Germinal center (tissue), 1 donor: ENCODE measurements at places on chromosomes 7 and 10.

- DNase-seq = no peak
These were observed 110.1 kb downstream of the ACTR3B start for GRCh38 chr7:152869677-152870051.

DNA sequence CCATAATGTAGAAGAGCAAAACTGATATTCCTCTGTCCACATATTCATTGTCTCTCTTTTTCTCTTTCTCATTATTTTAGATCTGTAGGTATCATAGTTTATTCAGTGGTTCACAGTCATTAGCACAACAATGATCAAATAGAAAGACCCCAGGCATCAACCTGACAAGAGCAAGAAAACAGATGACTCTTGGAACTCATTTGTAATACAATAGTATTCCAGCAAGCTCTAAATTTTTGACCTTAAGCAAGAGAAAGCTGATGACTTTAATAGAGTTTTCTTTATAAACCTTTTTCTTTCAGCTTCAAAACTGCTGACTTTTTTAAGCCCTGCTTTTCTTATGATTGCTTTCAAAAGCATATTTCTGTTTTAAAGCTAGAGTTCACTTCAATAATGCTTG, 507.5 kb upstream of the SORCS1 start:
- DNase-seq = no peak

- DNase-seq = no peak
These were observed 213.6 kb downstream of the DOCK4 start for GRCh38 chr7:111992601-111993000.

GRCh38 chr7:131147604-131148003, 180.1 kb upstream of the MKLN1 start:
- DNase-seq = no peak

DNA sequence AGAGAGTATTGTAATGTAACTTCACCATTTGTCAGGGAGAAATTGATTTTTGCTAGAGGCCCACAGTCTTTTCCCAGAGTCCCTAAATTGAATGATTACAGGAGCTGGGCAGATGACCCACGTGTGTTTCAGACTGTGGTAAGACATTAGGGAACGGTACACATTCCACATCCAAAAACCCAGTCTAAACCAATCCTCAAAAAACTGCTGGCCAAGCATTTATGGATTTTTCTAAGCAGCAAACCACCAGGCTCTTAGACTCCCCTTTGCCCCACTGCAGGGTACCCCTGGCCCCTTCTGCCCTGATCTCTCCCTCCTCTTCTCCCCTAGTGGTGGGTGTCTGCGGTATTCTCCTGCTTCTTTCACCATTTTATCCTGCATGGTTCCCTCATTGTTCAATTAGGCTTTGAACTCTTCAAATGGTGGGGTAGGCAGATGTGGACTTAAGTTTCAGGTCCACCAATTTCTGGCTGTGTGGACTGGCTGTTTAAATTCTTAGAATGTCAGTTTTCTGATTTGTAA, 135.5 kb upstream of the SORCS3 start:
- DNase-seq = no peak

- no peak for DNase-seq
These were observed 61.9 kb downstream of the FOXL3 start for GRCh38 chr7:351681-352480.

- no peak for DNase-seq
These were observed 80.9 kb downstream of the SORBS1 start for GRCh38 chr10:95480102-95480900.

- no peak for DNase-seq
These were observed 47.1 kb upstream of the WASL start for GRCh38 chr7:123795917-123796316.

- DNase-seq = no peak
These were observed 2.2 kb downstream of the POLL start for GRCh38 chr10:101585841-101586240.

DNA sequence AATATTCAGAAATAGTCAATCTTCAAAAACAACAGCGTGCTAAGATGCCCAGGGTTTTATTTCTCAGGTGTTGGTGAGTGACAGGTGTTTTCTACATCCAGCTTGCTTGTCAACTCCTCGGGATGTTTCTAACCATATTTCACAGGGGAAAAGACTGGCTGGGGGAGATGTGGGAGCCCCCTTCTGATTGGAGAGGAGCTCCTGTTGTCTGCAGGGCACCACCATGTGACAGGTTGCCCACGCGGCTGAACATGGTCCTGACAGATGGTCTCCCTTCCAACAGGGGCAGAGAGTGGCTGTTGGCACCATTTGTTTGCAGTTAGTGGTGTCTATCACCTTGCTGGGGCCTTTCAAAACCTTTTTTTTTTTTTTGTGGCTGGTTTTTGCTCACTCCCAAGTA, 16.5 kb upstream of the GPR26 start:
- no peak for DNase-seq

GRCh38 chr10:51666456-51666855, 32.9 kb downstream of the CSTF2T start:
- DNase-seq = no peak

GRCh38 chr7:7201578-7202374, 19.4 kb downstream of the C1GALT1 start:
- DNase-seq = peak; percentile 68

GRCh38 chr7:157432541-157432956, 95.7 kb downstream of the DNAJB6 start:
- no peak for DNase-seq

GRCh38 chr10:30868611-30869010, 163.1 kb downstream of the ZNF438 start:
- DNase-seq = no peak

GRCh38 chr7:118179191-118179590, 4.8 kb upstream of the LSM8 start:
- DNase-seq = no peak

DNA sequence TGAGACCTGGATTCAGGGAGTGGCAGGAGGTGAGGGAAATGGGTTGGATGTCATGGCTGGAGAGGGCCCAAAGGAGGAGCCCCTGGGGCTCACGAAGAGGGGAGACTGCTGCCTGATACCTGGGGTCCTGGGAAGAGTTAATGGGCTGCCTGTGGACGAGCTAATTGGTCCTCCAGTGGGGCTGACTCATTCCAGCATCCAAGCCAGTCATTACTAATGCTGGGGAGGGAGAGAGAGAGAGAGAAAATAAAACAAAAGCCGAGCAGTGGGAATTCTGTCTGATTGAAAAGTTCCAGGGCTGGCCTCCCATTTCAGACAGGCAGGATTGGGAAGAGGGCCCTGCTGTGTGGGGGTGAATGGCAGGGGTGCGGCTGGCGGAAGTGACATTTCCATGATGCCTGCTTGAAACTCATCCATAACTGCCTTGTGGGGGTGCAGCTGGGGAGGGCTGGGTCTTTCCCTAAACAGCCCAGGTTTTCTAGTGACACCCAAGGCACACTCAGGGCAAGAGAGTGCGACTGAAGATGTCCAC, 297.8 kb downstream of the RPS24 start:
- no peak for DNase-seq

- no peak for DNase-seq
These were observed 132.3 kb downstream of the DPY19L1 start for GRCh38 chr7:34904987-34905386.

GRCh38 chr7:142999793-143000192, 27.1 kb downstream of the OR9A2 start:
- DNase-seq = no peak

- peak; percentile 12 for DNase-seq
These were observed 696 bp downstream of the MALSU1 start for GRCh38 chr7:23299770-23300300.

DNA sequence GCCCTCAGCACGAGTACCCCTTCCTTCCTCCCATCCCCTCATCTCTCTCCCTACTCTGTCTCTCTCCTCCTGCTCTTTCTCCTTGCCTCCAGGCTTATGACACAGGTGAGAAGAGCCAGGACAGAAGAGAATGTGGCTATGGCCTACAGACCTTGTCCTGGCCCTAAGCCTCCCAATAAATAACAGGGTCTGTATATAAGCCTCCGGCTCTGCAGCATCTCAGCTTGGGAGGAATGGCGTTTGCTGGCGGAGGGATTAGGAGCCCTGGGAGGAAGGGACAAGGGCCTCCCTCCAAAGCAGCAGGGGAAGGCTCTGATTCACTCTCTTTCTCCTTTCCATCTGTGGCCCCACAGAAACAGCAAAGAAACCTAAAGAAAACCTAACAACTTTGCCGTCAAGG, 45.8 kb downstream of the COL13A1 start:
- DNase-seq = no peak

GRCh38 chr10:57898231-57898630, 369.5 kb downstream of the IPMK start:
- no peak for DNase-seq

DNA sequence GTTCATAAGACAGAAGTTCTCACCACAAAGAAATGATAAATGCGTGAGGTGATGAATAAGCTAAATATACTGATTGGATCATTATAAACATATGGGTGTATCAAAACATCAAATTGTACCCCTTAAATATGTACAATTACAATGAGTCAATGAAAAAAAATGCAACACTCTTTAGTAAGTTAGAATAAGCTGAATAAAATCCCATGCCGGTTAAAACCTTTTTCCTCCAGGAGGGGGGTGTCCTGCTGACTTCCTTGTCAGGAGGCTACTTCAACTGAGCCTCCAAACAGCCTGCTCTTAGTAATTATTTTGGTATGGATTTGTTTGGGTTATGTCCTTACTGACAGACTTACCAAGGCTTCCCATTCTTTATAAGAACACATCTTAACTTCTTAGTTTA, 649.1 kb downstream of the INHBA start:
- DNase-seq = no peak

GRCh38 chr7:128734890-128735289, 4.3 kb upstream of the CALU start:
- DNase-seq = peak; percentile 14

GRCh38 chr10:131070856-131071255, 240.7 kb downstream of the TCERG1L start:
- no peak for DNase-seq

DNA sequence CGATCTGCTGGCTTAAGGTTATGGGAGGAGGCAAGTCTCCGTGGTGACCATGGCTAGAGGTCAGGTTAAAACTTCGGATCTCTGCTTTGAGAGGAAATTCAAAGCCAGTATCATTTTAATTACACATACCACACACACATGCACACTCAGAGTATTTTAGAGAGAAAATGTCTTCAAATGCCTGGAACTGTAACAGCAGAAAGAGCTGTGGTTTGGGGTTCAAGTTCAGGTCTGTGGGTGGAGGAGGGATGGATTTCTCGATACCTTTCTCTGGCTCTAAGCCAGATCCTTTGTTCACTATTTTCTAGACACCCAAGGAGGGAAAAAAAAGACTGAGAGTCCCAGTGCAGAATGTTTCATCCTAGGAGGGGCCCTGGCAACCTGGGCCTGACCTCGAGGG, 32.5 kb downstream of the ARL3 start:
- DNase-seq = no peak

- DNase-seq = no peak
These were observed 88.1 kb downstream of the SEMA3C start for GRCh38 chr7:80830584-80831285.

- DNase-seq = no peak
These were observed 21.5 kb downstream of the C10orf105 start for GRCh38 chr10:71697938-71698709.

- no peak for DNase-seq
These were observed 149.9 kb downstream of the CPED1 start for GRCh38 chr7:121138262-121138933.

DNA sequence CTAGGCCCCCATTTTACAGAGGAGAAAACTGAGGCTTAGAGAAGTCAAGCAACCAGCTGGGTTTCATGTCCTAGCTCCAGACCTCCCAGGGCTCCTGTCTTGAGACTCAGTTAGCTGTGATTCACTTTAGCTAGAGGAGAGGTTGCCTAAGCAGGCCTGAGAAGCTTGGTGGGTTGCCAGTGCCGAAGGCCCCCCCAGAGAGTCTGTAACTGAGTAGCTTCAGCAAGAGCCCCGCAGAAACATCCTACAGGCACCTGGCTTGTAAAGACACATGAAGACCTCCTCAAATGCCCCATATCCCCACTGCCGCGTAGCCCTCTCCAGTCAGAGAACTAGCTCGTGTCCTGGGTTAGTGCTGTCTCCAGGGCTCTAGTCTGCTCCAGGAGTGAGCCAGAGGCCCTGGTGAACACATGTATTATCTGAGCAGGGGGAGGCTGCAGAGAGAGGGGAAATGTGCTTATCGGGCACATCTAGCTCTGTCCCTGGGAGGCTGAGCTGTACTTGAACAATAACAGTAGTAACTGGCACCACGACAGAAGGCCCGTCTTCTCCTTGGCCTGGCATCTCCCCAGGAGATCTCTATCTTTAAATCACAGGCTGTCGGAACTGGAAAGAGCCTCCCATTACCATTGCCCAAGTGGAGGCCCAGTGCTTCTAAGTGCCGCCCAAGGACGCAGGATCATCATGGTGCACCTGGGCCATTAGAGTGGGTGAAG, 28.9 kb downstream of the UNC5B start:
- no peak for DNase-seq

DNA sequence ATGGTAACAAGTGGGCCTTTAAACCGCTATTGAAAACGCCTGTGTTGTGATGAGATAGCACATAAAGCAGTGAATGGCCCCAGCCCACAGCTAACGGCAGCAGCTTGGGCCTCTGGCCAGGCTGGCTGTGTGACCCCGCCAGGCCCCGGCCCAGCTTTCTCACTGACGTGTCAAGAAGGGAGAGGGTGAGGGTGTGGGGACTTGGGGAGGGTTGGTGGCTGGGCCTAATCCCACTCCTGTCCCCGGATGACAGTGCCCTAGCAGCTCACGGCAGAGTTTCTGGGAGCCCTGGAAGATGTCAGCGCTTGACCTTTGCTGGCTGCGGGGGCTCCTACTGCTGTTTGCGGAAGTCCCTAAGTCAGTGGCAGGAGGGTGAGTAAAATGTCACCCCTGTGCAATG, 88.9 kb upstream of the SHH start:
- DNase-seq = no peak

DNA sequence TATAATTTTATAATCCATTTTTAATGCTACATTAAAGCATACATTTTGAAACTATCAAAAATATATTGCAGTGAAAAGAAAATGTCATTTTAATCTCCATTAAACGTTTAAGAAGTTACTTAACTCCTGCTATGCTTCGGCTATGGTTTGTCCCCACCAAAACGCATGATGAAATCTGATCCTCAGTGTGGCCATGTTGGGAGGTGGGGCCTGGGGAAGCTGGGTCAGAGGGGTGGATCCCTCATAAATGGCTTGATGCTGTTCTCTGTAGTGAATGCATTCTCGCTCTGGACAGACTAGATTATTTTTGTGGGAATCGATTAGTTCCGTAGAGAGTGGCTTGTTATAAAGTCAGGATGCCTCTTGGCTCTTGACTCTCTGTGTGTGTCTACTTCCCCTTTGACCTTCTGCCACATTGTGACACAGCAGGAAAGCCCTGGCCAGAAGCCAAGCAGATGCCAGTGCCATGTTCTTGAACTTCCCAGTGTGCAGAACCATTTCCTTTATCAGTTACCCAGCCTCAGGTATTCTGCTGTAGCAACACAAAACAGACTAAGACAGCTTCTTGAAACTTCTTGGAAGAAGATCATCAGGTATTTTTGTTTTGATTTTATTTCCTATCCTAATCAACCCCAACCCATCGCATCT, 77.8 kb downstream of the TCERG1L start:
- DNase-seq = no peak

GRCh38 chr10:44335330-44336021, 49.4 kb downstream of the CXCL12 start:
- no peak for DNase-seq
